ENCODE measurements at places on chromosomes 4 and X.

GRCh38 chr4:71833232-71833900 is 49.5 kb upstream of the GC start:
- DNase-seq, result no peak

DNA sequence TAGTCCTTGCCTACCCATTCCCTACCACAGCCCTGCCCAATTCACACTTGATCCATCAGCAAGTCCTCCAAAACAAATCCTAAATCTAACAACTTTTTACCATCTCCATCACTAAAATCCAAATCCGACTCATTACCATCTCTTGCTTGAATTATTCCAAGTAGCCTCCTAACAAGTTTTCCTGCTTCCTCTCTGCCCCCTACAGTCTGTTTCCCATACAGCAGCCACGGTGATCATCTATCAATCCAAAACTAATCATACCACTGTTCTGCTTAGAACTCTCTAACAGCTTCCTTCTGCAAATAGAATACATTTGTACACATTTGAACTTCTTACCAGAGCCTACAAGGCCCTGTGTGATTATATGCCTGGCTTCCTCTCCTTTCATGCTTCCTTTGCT is 133.0 kb downstream of the SHROOM4 start:
- no peak for DNase-seq

DNA sequence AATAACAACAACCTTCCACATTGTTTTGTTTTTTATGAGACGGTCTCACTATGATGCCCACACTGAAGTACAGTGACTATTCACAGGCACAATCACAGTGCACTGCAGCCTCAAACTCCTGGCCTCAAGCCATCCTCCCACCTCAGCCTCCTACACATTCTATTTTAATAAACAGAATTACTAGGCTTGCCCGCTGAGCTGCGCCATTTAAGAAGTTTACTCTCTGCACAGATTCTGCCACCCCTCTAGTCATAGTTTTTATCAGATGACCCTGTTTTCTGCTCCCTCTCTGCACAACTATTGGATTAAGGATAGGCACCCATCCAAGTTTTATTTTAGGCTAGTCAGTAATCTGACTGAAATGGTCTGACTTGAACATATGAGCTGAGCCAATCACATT is 11.3 kb upstream of the COX18 start:
- DNase-seq, result no peak

DNA sequence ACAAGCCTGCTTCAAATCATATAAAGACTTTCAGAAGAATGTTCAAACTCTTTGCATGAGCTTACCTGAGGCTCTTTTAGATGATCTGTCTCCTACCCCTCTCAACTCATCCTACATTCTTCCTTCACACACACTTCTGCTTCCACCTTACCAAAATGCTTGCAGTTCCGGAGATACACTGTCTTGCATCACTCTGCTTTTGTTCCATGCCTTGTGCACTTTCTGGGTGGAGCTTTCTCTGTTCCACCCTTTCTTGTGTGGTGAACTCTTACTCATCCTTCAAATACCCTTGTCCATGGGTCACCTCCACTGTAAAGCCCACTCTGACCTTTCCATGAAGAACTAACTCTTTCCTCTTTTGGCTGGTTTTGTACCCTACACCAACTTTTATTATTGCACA is 18.4 kb upstream of the MGST2 start:
- no peak for DNase-seq

DNA sequence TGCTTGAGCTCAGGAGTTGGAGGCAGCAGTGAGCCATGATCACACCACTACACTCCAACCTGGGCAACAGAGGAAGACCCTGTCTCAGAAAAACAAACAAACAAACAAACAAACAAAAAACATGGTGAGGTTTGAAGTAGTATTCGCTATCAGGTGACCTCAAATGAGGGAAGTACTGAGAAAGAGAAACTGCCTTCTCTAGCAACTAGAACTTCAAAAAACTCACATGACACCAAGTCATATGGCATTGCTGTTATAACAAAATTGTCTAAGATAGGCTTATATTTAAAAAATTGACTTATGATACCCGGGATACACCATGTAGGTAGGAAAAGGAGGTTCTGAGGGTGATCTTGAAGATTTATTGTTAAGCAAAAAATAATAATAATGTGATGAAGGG is 10.3 kb downstream of the MPP1 start:
- DNase-seq, result no peak

DNA sequence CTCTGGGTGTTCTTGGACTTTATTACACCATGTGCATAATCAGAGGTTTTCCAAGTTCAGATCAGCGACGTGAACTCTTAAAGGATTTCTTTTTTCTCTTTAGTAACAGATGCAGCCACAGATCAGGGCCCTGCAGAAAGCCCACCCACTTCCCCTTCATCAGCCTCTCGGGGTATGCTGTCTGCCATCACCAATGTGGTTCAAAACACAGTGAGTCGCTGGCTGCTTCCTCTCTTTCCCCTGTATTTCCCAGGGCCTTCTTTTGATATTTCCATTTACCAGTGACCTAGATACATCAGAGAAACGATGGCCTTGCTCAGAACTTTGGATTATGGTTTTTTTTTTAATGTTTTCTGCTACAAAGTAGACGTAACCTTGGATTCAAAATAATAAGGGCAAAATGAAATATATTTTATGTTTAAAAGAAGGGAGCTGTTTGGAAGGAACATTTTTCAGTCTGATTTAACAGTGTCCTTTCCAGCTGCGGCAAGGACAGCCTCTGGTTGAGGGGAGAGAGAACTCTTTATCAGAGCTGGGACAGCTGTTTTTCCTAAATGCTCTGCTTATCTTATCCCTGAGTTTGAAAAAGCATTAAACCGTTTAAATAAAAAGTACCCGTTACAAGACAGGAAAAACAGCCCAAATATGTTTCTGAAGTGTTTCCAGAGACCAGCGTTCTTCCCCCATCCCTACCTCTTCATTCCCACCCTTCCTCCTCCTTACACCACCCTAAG is 38.2 kb downstream of the FAM114A1 start:
- no peak for DNase-seq

DNA sequence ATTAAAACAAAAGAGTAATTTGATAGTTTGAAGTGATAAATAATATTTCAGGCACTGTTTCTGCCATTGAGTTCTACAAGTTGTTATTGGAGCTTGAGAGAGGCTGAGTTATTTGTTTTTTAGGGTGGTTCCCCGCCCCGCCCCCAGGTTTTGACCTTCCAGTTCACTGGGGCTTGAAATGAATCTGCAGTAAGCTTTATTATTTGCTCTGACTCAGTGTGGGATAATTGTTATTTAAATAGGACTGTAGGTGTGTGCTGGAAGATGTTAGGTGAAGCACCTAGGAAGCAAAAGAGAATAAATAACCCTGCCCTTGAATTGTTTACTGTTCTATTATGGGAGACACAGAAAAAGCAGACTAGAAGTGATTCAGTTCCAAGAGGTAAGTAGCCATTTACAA is 81.2 kb upstream of the KCNIP4 start:
- DNase-seq, result no peak

- DNase-seq, result peak; percentile 15
Observed at GRCh38 chr4:105145903-105146275, 787 bp upstream of the TET2 start.

GRCh38 chrX:27336466-27337091 is 126.6 kb downstream of the PPP4R3C start:
- no peak for DNase-seq

DNA sequence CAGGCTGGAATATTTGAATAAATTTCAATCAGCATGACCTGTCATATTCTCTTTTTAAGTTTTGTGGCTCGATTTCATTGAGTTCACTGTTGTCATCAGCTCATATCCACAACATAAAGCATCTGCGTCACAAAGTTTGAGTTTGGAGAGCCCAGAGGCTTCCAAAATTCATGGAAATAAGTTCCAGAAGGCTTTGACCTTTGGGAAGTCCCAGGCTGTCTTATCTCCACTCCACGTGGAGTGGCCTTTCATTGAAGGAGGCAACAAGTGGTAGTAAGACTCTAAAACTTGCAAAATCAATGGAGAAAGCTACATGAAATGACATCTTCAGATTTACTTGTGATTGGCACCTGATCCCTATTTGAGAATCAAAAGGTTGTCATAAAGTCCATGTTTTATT is 54.1 kb upstream of the UNC5C start:
- no peak for DNase-seq

- DNase-seq, result no peak
Observed at GRCh38 chr4:38671592-38671940, 7.6 kb downstream of the KLF3 start.

- DNase-seq, result no peak
Observed at GRCh38 chrX:373641-374471, 12.9 kb downstream of the PPP2R3B start.

GRCh38 chr4:28754376-28754775 is 1893.7 kb downstream of the STIM2 start:
- no peak for DNase-seq

All from activated CD4-positive, alpha-beta T cell treated with anti-CD3 and anti-CD28 coated beads for 1 hour (primary cell).